NCI-H1048 (cell line): ENCODE measurements at places on chromosomes 16 and 17.
A peak's percentile ranks its signal among the peaks of the same experiment; 100 is the strongest.

DNA sequence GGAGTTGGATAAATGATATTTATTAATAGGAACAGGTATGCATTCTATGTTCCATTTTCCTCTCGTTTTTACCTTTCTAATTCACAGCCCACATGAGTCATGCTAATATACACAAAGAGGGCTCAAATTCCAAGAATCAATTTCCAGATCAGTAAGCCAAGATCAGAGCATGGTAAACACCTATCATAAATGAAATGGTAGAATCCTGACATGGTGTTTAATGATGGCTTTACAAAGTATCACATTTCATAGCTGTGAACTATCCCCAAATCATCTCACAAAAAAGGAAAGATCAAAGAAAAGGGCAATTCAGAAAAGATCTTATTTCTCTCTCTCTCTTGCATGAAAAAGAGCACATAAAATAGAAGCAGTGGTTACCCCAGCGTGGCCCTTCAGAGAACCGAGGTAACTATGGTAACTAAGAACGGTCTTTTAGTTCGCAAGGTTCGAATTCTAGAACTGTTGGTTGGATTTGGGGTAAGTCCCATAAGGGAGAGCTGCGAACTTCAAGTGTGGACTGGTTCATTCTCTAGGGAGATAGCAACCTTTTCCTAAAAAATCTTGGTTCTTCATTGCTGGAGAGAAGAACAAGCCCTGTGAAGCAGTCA lies 73.0 kb downstream of the MARCHF10 start:
- no peak for DNase-seq

GRCh38 chr17:14225254-14225980 lies 11.2 kb downstream of the CDRT15 start:
- DNase-seq, result no peak

DNA sequence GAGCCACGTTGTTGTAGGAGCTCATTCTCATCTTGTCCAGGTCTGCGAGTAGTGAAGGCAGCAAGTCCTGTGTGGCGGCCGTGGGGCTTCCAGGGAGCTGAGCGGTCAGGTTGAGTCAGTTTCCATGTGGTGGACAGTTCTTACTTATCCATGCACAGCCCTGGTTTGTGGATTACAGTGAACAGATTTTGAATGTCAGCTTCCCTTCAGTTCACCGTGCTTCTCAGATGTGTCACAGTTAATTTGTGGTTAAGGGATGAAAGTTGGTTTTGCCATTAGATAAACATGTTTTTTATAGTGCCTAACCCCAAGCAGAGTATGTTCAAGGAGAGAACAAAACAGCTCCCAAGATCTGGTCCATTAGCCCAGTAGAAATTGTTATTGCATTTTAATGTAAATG lies 103.1 kb downstream of the RPTOR start:
- no peak for DNase-seq

DNA sequence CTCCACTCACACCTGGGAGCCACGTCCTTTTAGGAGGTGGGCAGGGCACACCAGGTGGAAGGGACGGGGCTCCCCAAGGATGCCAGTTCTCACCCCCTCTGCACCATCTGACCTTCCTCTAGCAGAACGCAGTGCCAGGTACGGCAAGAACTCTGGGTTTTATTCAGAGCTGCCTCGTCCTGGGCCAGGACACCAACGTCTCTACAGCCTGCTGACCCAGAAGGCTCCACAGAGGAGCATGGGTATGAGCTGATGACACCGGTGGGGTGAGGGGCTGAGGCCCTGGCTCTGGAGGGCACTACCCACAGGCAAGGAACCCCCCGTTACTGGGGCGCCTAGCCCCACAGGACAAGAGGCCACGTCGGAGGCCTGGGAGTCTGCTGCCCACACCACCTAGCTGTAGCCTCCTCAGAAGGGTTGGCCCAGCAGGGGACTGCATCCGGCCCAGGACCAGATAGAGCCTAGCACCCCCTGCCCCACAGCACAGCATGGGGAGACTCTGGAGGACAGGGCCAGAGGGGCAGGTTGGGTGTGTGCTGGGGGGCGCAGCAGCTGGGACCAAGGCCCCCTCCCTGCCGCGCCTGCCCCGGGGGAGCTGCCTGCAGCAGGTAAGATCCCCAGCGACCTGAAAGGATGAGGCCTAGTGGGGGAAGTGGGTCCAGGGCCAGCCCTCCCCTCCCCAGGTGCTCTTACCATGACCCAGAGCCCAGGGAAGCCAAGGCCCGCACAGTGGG lies 13.9 kb downstream of the BCAR1 start:
- no peak for DNase-seq

DNA sequence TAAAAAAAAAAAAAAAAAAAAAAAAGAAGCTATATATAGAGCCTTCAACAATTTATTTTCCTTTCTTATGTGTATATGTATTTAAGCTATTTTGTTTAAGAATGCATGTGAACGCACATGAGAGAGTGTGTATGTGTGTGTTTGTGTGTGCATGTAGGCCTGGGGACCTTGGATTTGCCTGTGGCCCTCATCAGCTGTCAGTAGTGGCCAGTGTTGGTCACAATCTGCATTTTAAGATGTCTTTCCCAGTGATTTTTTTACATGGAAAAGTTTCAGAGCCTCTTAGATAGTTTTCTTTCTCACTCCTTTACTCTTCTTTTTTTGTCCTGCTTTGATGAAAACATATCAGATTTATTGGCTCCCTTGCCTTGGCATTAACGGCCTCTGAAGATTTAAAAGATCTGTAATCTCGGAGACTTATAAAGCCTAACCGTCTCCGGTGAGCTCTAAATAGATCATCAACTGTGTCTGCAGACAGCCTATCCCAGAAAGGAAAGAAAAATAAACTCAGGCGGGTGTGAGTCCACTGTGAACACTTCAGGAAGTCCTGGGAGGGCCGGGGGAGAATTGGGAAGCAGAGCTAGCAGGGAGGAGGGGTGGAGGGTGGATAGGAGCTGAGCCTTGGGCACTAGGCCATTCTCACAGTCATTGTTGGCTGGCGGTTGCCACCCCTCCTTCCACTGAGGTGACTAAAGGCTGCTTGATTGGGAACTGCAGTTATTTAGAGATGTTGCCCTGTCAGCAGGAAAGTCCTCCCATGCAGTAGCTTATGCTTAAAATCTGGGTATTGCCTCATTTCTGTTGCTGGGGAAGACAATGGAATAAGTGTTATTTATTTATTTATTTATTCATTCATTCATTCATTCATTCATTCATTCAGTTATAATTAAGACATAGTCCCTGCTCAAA lies 86.8 kb downstream of the WWP2 start:
- no peak for DNase-seq

GRCh38 chr17:61984821-61985220 lies 57.0 kb upstream of the INTS2 start:
- DNase-seq, result no peak

DNA sequence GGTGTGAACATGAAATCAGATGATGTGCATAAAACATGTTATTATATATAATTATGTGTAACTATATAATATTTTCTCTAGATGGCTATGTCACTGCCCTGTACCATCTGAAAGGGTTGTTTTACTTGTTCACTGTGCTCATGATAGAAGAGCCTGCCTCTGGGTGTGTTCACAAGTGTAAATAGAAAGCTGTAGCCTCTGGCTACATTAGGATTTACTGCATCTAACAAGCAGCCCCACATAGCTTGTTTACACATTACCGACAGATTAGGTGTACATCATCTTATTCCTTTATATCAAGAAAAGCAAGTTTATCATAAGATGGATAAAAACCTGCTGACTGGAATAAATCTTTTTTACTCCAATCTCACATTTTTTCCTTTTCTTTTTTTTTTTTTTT lies 46.1 kb downstream of the CHD9 start:
- DNase-seq, result no peak

DNA sequence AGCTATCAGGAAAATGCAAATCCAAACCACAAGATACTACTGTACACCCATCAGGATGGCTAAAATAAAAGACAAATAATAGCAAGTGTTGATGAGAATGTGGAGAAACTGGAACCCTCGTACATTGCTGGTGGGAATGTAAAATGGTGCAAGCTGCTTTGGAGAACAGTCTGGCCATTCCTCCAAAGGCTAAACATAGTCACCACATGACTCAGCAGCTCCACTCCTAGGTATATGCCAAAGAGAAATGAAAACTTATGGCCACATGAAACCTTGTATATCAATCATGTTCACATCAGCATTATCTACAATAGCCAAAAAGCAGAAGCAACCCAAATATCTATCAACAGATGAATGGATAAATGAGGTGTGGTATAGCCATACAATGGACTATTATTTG lies 28.5 kb downstream of the VAC14 start:
- no peak for DNase-seq

GRCh38 chr17:64412944-64413381 lies 22.3 kb upstream of the PECAM1 start:
- no peak for DNase-seq

DNA sequence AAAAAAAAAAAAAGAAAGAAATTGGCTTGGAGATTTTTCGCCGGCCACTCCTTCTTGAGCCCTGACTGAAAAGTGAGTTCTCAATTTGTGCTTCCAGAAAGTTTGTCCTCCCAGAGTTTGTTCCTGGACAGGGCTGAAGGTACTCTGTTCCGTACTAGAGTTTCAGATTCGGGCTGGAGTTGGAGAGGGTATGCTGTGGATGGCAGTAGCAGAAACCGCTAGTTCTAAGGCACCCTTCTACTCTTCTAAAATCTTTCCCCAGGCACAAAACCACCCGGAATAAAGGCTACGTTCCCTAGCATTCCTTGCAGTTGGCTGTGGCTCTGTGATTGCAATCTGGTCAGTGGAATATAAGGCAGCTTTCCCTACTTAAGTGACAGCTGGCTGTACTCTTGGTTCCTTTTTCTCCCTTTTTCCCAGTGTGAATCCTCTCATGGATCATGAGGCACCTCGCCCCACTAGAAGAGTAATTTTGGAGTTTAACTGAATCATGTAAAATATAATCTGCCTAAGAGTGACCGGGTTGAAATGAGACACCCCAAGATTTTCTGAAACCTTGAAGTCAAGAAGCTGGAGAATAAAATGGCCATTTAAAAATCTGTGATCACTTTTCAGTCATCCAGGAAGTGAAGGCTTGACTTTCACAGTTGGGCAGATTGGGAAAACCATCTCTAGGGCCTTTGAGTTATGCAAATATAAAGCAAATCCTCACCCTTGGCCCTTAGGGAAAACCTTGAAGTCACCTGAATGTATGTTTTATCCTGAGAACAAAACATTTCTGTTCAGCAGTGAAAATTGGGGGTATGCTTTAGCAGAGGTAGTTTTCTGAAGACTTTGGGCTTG lies 901 bp upstream of the HEATR6 start:
- no peak for DNase-seq

- DNase-seq, result no peak
These were observed 20.1 kb downstream of the YWHAE start for GRCh38 chr17:1379930-1380313.

DNA sequence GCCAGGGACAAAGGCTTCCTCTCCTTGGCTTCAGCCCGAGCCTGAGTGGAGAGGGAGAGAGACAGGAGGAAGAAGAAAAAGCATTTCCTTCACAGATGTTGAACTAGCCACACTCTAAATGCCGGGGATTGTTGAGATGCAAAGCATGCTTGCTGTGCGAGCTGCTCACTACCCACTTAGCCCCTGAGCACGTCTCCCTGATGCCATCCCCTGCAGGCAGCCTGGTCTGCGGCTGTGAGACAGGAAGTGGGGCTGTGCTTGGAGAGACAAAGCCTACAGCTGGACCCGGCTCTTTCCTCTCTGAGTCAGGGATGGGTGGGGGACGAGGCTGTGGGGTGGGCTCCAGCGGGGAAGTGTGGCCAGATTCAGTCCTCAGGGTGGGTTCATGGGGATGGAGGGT lies 13.7 kb downstream of the WNT9B start:
- DNase-seq, result no peak

DNA sequence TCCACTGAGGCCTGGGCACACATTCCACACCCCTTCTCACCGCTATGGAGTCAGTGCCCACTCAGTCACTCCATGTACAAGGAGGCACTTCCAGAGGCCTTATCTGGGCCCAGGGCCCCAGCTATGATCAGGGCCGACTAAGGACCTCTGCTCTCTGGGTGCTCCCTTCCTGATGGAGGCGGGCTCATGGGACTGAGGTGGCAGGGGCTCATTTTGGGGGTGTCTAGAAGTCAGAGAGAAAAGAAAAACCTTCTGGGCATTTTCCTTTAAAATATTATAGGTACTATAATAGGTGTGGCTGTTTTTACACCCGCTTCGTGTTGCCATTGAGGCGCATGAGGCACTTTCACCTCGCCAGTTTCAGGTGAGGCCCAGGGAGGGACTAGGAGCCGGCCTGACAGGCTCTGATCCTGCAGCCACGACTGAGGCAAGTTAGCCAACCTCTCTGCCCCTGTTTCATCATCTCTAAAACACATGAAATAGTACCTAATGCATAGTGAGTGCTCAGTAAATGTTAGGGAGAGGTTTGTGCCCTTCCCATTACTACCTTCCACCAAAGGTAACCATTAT lies 14.4 kb downstream of the B9D1 start:
- no peak for DNase-seq

- DNase-seq, result peak; percentile 49
These were observed 14.0 kb downstream of the UBALD2 start for GRCh38 chr17:76278952-76279741.

DNA sequence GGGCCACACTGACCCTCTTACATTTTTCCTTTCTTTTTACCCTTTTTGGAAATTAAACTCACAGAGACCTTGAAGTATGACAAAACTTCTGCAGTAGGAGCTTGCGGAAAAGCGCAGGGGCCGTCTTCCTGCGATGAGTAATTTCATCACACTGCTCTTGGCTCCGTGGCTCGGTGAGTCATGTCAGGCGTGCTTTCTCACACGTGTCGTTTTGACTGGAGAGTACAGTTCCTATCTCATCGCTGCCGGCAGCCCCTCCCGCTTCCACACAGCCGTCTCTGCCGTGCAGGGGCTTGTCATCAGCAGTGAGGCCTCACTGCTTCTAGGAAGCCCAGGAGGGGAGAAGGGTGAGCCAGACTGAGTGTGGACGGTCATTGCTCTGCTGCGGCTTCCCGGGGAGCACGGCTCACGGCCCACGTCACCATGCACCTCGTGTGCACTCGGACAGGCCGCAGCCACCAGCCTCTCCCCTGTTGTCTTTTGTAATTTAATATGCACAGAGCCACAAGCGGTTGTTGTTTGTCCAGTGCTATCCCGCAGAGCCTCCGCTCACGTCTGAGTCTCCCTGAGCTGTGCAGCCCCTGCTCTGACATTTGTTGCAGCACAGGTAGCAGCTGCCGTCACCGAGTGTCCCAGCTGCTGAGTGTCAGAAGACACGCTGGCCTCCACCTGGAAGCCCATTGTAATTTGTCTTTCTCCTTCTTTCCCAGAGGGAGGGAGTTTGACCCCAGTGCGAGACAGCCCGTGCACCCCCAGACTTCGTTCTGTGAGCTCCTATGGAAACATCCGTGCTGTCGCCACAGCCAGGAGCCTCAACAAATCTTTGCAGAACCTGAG lies 99.4 kb upstream of the CHMP6 start:
- no peak for DNase-seq

GRCh38 chr17:77881545-77881944 lies 77.0 kb upstream of the TNRC6C start:
- DNase-seq, result no peak
